ENCODE measurements at places on chromosomes 7 and 10. TPM values are rescaled to one million over a fixed set of nuclear protein-coding genes. Genes with fewer than 3 reads are reported as not detected.

The CYP3A7 gene
- total RNA-seq: 0.05 TPM

The SYCE1 gene
- total RNA-seq: not detected

The FIGNL1 gene
- total RNA-seq: 16.0 TPM

The CTAGE15 gene
- not detected for total RNA-seq

The SORBS1 gene
- total RNA-seq: 0.68 TPM

The SPACDR gene
- 0.92 TPM for total RNA-seq

The FANK1 gene
- 1.8 TPM for total RNA-seq

The TBC1D12 gene
- 6.4 TPM for total RNA-seq

The SPDYE3 gene
- total RNA-seq: not detected

The ASNS gene
- total RNA-seq: 63.2 TPM

The PAX4 gene
- total RNA-seq: not detected
